ENCODE measurements at places on chromosomes 6 and 20.
A peak's percentile ranks its signal among the peaks of the same experiment; 100 is the strongest.

- no peak for DNase-seq
Measured at GRCh38 chr20:11043001-11043400, 369.2 kb upstream of the JAG1 start.

GRCh38 chr20:48070991-48071652, 285.8 kb upstream of the SULF2 start:
- peak; percentile 16 for DNase-seq

DNA sequence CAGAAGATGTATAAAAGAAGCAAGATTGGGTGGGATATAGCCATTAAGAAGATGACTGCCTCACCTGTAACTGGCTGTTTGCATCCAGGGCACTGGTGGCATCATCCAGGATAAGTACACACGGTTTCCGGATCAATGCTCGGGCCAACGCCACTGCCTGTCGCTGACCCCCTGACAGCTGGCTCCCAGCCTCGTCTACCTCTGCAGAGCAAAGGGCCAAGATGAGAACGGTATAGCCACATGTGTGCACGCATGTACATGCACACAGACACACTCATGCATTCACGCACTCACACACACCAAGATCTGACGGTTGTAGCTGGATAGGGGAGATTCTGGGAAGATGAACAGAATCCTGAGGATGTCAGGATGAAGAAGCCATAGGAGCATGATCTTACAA, 3.2 kb upstream of the PSMB8 start:
- no peak for DNase-seq

- no peak for DNase-seq
Measured at GRCh38 chr6:25025248-25025918, 89.6 kb upstream of the RIPOR2 start.

GRCh38 chr6:13485923-13486562, 1.4 kb downstream of the GFOD1 start:
- peak; percentile 68 for DNase-seq
